Mesenteric fat pad (tissue), 1 donor: ENCODE measurements at places on chromosomes 12 and 14.

DNA sequence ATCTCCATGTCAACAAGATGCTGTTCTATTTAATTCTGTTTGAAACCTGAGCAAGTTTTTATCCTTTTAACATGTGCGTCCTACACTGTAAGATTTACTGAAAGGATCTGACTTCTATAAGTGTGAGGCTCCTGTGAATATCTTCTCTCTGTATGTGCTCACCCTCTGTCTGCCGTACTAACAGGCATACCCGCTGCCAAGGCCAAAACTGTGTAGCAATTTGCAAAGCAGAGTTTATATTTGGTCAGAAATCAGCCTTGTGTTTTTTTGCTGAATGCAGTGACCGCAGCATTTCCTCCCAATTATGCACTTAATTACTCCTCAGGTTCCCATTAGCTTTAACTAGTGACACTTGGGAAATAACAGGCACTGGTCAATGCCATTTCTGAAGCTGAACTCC lies 12.3 kb downstream of the CHST11 start:
- DNase-seq, result no peak

DNA sequence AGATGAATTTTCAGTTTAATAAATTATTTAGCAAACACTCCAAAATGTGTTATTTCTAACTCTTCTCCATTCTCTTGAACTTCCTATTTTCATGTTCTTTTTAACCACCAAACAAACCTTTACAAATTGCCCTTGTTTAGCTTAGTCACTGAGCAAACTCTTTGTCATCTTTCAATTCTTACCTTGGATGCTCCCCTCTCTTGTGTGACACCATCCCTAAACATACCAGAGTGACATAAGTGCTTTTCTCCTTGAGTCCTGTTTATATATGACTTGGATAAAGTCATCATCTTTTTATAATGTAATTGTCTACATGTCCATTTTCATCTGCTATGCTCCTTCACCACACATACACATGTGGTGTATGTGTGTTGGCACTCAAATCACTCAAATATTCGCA lies 3.4 kb upstream of the TMEM19 start:
- DNase-seq, result no peak

DNA sequence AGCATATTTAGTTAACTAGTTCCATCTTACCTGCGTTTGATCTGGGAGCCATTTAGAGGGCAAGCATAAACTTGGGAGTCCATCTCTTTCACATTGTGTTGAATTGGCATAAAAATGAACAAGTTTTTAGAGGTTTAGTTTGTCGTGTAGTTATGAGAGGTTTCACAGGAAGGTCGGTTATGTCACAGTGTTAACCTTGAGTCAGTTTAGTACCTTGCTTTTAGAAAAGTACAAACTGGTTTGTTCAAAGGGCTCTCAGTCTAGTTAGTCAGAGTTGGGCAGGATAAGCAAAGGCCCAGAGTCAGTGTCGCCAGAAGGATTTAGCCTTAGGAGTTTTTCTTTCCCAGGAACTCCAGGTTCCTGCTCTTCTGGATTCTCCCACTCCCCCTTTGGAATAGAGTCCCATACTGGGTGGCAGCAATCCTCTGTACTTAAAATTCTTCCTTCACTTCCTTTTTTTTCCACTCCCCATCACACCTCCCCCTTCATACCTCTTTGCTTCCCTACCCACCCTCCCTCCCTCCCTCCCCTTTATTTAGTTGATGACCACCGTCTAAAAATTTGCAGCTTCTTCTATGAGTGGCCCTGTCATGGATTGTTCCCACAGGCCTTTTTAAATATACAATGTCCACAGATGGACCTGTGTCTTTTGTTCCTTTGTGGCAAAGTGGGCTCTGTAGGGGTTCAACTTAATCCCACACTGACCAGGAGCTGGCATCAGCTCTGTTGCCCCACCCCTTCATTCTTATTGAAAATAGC lies 12.1 kb downstream of the PCBP2 start:
- DNase-seq, result no peak

- no peak for DNase-seq
These were observed 80.8 kb downstream of the PRIMA1 start for GRCh38 chr14:93707475-93707874.

DNA sequence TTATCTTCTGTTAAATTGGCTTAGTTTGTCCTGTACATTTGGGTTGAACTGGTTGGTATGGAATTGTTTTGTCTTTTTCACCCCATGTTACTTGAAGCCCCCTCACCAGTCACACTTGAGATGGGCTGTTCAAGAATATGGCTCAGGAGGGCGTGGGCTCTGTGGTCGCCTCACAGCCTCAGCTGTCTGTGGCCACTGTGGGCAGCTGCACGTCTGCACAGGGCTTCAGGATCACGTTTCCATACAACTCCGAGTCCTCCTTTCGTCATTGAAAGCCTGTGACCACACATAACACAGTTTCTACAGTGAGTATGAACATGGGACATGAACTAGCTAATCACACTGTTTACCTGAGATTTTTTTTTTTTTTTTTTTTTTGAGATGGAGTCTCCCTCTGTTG lies 81.3 kb downstream of the MOK start:
- no peak for DNase-seq

GRCh38 chr12:77782766-77783165 lies 47.9 kb upstream of the NAV3 start:
- DNase-seq, result no peak

- DNase-seq, result no peak
These were observed 87.7 kb downstream of the C12orf75 start for GRCh38 chr12:105418229-105418628.
